Stromal cell of bone marrow (primary cell): ENCODE measurements at places on chromosomes 6 and 20.

DNA sequence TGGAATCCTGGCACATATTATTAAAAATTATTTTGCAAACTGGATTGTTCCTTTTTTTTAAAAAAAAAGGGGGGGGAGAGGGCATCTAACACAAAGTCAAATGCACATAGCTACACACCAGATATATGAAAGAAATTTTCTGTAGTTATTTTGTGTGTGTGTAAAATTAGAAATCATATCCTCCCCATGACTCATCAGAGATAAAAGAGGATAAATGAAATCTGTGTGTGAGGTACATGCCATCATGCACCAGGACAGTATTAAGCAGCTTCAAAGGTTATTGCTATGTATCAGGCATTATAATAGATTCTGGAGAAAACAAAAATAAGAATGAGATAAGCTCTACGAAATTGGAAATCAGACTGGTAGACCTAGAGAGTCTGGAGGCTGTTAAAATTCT, 5.2 kb downstream of the BTBD9 start:
- DNase-seq, result no peak

GRCh38 chr6:34650823-34651222, 45.7 kb downstream of the ILRUN start:
- DNase-seq, result no peak

- DNase-seq, result no peak
Measured at GRCh38 chr6:135170238-135170637, 10.9 kb upstream of the MYB start.

DNA sequence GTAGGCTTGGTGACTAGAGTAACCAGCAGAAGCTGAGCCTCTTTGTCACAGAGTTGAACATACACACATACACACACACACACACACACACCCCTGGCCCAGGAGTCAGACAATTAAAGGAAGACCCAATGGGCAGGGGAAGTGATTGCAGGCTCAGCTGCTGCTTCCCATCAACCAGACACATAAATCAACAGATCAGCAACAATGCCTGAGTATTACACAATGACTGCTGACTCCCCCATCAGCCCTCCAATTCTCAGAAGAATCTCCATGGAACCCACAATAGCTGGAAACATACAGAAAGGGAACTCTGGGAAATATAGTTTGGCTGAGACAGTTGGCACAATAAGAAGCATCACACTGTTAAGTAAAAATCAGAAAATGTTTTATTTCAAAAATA, 270.4 kb upstream of the PLCB4 start:
- DNase-seq, result peak; percentile 64

DNA sequence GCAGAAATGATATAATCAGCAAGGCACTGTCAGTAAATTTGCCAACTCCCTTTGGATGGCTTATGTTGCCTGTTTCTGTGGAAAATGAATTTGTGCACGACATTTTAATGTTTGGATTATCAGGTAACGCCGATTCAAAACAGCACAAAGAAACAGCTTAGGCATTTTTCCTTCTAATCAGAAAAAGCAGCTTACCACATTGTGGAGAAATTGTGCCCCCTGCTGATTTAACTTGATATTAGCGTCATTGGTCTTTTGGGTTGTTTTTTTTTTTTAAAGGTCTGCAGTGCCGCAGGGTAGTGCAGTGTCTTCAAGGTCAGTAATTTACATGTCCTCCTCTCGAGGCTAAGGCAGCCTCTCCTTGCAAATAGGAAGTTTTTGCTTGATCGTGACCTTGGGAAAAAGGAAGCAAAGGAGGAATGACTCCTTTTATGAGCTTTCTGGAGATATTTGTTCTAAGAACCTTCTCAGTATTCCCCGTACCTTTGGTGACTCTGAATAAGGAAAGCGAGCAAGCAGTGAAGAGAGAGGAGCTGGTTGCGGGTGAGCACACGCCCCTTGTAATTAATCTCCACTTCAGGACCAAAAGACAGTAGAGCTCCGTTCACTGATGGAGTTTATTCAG, 79.1 kb downstream of the ELOVL4 start:
- DNase-seq, result peak; percentile 66

- DNase-seq, result no peak
Measured at GRCh38 chr20:19828232-19828631, 70.2 kb downstream of the RIN2 start.

GRCh38 chr20:58808271-58809046, 42.2 kb downstream of the GNAS-AS1 start:
- no peak for DNase-seq

DNA sequence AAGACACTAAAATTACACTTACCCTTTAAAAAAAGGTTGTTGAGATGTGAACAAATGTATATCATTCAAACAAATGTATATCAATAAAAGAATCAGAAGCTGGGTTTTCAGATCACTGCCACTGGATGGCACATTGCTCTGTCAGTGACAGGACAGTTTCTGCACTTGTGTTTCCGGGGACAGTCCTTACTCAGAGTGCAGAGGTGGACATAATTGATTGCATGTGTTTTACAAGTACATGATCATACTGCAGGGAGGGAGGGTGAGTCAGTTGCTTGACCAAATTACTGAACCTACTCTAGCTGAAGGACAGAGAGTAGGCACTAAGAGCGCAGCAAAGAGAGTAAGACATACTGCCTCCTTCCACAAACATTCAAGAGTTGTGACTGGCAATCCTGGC, 302.3 kb downstream of the TENT5A start:
- DNase-seq, result peak; percentile 62

- DNase-seq, result no peak
Measured at GRCh38 chr20:55200317-55200716, 724.9 kb downstream of the DOK5 start.

GRCh38 chr6:82365016-82365795, 1.6 kb downstream of the TPBG start:
- no peak for DNase-seq

GRCh38 chr6:138923561-138923960, 64.5 kb downstream of the REPS1 start:
- no peak for DNase-seq

- DNase-seq, result no peak
Measured at GRCh38 chr6:160106701-160107100, 14.9 kb upstream of the SLC22A1 start.

DNA sequence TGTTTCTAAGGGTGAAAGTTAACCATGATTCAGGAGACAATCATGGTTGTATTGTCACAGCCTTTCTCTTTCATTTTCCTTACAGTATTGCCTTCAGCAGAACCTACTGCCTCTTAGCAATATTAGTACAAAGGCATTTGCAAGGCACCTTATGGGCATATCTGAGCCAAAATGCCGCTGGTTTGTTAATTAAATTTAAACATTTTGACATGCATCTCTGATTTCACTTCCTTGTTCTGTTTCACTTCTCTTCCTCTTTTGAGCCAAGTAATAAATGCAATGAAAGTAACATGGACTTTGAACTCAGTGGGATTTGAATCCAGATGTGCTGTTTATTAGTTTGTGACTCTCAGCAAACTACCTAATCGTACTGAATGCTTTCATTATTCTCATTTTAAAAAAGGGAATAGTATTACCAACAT, 467.4 kb upstream of the CITED2 start:
- DNase-seq, result no peak
